ENCODE measurements at places on chromosomes 13 and 19.

DNA sequence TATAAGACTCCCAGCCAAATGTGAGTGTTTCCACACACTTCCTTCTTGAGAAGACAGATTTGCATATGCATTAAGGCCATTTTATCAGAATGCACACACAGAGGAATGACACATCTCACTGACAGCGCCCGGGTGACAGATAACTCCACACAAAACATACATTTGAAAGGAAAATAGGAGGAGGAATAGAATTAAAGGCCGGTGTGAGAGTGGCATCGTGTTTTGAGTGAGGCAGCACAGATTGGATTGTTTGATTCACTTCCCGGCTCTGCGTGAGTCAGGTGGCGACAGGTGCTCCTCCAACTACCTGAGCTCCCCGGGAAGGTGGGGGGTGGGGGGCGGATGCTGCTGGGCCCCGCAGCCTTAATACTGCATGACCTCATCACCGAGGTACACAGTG lies 429.0 kb downstream of the TSHZ3 start:
- DNase-seq, result no peak

- DNase-seq, result no peak
These were observed 26.2 kb upstream of the WDFY2 start for GRCh38 chr13:51557875-51558612.

DNA sequence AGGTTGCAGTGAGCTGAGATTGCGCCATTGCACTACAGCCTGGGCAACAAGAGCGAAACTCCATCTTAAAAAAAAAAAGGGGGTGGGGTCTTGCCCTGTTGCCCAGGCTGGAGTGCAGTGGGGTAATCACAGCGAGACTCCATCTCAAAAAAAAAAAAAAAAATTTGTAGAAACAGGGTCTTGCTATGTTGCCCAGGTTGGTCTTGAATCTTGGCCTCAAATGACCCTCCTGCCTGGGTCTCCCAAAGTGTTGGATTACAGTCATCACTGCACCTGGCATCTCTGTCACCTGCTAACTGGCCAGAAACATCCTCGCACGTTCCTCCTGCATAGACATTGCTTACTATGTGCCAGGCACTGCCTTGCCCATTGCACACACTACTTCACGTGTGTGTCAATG lies 14.1 kb downstream of the RCN3 start:
- DNase-seq, result no peak

- no peak for DNase-seq
These were observed 53.1 kb downstream of the C13orf46 start for GRCh38 chr13:113920606-113921286.

DNA sequence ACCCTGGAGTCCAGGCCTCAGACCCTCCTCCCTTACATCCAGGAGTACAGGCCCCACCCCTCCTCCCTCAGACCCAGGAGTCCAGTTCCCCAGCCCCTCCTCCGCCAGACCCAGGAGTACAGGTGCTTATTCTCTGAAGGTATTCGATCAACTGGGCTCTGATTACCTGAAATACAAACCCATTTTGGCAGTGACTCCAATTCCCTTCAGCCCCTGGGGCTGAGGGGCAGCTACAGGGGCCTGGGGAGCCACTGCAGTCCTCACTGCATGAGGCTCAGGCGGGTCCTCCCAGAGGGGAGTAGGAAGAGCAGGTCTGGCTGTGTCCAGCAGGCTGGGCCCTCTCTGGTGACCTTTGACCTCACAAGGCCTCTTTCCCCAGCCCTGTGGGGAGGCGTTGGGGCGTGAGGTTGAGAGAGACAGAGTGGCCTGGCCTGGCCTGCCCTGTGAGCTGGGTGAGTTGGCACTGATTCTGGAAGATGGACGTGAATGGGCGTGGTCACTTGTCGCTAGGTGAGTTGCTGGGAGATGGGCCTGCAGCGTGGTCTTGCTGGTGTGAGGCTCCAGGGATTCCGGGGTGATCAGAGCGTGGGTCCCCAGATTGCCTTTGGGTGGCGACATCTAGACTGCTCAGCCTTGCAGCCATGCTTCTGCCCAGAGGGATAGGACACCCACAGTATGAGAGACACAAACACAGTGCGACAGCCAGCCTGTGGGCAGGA lies 3.1 kb downstream of the BCAT2 start:
- no peak for DNase-seq

DNA sequence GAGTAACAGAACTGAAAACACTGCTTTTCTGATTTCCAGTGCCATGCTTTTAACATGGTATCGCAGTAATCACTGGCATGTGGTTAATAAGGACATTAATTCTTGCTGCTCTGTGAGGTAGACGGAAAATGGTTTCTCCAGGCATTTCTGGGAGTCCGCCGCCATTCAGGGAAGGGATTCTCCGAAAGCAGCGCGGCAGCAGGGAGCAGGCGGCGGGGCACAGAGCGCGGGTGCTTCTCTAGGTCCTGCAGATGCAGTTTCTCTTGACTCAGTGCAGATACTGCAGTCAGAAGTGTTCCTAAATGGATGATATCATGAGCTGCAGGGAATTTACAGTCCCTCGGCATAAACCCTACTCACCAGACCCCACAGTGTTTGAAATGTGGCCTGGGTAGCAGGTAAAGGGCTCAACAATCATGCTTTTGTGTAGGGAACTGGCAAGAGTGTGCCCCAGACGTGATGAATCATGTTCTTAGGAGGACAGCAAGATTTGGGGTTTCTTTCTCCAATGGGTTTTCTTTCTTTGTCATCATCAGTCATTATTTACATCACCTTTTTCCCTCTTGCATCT lies 338.6 kb upstream of the ARGLU1 start:
- DNase-seq, result no peak

GRCh38 chr19:38195237-38195636 lies 28.8 kb downstream of the DPF1 start:
- no peak for DNase-seq

GRCh38 chr19:18833141-18833476 lies 1.4 kb downstream of the UPF1 start:
- no peak for DNase-seq

- DNase-seq, result no peak
These were observed 27.9 kb upstream of the RCBTB2 start for GRCh38 chr13:48560657-48561337.

- no peak for DNase-seq
These were observed 4.0 kb downstream of the DDX39A start for GRCh38 chr19:14414926-14415690.

- DNase-seq, result no peak
These were observed 22.9 kb downstream of the CYP4F2 start for GRCh38 chr19:15874821-15875474.

DNA sequence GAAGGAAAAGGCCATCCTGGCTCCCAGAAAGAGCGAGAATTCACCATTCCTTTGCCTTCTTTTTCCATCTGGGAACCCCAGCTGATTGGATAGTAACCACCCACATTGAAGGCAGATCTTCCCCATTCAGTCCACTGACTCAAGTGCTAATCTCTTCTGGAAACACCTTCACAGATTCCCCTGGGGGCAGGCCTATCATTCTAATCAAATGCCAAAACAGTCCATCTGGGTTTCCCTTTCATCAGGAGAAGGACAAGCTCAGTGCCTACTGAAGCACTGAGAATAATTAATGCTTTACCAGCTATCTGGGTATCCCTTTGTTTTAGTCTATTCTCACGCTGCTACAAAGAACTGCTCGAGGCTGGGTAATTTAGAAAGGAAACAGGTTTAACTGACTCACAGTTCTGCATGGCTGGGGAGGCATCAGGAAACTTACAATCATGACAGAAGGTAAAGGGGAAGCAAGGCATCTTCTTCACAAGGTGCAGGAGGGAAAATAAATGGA lies 293.2 kb downstream of the ENOX1 start:
- no peak for DNase-seq

DNA sequence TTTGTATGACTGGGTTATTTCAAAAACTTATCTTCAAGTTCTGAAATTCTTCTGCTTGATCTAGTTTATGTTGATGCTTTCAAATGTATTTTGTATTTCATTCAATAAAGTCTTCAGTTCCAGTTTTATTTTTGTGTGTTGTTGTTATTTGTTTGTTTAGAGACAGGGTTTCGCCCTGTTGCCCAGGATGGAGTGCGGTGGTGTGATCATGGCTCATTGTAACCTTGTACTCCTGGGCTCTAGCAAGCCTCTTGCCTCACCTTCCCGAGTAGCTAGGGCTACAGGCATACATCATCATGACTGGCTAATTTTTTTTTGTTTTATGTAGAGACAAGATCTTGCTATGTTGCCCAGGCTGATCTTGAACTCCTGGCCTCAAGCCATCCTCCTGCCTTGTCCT lies 40.3 kb upstream of the ARHGEF7 start:
- DNase-seq, result no peak

GRCh38 chr19:49247676-49248075 lies 77.3 kb downstream of the SLC6A16 start:
- no peak for DNase-seq

GRCh38 chr19:19405971-19406877 lies 749 bp downstream of the GATAD2A start:
- peak; percentile 42 for DNase-seq

DNA sequence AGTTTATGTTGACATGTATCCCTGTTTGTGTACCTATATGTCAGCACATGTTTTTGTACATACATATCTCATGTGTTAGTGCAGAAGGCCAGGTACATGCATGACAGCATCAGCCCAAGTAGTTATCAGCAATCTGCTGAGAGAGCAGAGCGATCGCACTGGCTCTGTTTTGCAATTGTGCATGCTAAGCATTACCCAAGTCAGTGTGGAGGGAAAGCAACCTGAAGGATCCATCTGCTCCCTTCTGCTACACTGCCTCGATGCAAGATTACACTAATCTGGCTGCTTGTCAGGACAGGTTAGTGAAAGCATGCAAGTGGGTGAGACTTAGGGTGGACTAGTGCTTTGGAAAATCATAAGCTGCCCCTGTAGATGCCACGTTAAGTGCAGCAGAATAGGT lies 211.8 kb downstream of the PCCA start:
- no peak for DNase-seq

DNA sequence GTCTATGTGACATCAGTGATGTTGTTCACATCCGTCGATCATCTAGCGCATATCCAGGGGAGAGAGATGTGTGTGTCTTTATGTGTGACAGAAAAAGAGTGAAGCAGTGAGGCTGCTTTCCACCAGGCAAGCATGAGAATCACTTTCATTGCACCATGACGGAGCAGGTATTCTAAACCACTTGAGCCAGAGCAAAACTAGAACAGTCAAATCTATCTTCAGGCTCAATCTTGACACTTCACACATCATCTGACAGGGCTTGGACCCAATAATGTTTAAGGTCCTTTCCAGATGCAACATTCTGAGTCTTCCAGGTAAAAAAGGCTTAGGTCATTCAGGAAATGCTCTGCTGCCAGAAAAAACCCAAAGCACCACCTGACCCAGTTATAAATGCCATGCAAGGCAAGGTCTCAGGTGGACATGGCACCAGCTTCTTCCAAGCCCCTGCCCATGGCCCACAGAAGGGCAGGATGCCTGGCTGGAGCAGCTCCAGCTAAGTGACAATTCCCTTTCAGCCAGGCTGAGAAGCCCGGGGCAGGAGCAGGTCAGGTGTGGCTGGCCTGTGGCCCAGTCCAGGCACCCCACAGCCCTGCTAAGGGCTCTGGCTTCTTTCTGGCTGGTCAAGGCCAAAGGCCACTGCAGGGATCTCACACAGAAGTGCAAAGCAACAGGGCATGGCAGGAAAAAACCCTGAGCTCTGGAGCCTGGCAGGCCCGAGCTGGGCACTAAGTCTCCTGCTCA lies 5.0 kb downstream of the ELAVL1 start:
- DNase-seq, result no peak

DNA sequence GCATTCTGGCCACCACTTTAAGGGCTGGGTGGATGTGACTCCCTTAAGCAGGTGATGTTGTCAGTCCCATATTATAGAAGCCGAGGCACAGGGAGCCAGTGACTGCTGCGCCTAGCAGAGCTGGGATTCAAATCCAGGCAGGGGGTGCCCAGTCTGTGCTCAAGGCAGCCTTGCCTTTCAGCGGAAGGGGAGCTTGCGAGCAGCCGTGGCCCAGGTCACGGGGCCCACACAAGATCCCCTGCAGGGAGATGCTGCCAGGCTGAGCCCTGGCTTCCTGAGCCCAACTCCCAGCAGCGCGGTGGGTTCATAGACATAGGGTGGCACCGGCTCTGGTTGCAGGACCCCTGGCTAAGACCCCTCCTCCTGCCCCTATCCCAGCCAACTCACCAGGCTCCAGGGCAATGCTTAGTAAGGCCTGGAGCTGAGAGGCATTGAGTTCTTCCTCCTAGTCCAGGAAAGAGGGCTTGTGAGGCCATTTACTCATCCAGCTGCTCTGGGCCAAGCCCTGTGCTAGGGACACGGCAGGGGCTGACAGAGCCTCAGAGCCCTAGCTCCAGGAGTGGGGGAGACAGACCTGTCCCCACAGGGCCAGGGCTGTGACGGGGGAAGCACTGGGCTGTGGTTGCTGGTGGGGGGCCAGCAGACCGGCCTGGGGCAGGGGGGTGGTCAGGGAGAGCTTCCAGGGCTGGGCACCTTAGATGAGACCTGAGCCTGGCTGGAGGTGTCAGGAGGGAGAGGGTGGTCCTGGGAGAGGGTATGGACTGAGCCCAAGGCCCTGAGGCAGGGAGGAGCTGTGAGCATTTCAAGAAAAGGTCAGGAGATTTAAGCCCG lies 9.6 kb downstream of the CAPN12 start:
- no peak for DNase-seq

DNA sequence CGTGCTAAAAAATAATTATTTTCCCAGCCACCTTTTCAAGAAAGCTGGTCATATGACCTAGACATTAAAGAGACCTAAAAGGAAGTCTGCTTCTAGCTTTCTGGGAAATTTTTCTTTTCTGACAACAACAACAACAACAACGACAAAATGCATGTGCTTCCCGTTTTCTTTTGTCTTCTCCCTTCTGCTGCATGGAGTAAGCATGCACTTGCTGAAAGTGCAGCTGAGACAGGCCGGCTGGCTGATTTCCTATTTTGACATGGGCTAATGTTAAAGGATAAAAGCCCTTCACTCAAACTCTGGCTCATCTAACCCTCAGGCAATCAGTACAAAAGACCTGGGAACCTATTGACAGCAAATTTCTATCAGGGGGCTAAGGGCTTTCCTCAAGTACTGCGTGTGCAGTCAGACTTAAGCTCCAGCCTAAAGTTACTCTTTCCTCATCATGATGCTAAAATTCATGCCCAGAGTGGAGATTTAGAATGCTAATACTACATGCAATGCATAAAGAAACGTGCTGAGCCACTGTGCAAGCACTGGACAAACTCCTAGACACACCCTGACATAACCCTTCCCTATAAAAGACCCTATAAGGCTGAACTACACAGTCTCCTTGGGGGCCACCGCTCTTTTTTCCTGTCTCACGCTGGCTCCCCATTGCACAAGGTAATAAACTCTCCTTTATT lies 811.1 kb downstream of the UQCRFS1 start:
- DNase-seq, result no peak

DNA sequence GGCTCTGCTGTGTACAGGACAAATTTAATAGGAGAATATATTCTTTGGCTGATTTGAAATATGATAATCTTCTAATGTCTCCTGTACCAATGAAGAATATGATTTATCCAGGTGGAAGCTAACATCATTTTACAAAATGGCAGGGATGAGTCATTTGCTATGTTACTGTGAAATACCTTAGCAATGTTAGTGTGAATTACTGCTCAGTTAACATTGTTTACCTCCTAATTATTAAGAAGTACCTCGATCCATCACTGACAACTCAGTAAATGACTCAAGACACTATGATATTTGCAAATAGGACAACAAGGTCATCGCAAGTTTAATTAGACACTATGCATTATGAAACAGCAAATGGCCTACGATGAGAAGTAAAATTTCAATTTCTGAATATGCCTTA lies 309.1 kb upstream of the EDNRB start:
- DNase-seq, result no peak

- no peak for DNase-seq
These were observed 21.2 kb downstream of the INSR start for GRCh38 chr19:7272856-7273578.

- no peak for DNase-seq
These were observed 12.9 kb downstream of the TUBGCP3 start for GRCh38 chr13:112574834-112575613.
